ENCODE measurements at places on chromosomes 13 and 19. TPM values are rescaled to one million over a fixed set of nuclear protein-coding genes. Genes with fewer than 3 reads are reported as not detected.

- no peak for DNase-seq
Observed at GRCh38 chr19:5673752-5674151, 6.6 kb downstream of the MICOS13 start.

DNA sequence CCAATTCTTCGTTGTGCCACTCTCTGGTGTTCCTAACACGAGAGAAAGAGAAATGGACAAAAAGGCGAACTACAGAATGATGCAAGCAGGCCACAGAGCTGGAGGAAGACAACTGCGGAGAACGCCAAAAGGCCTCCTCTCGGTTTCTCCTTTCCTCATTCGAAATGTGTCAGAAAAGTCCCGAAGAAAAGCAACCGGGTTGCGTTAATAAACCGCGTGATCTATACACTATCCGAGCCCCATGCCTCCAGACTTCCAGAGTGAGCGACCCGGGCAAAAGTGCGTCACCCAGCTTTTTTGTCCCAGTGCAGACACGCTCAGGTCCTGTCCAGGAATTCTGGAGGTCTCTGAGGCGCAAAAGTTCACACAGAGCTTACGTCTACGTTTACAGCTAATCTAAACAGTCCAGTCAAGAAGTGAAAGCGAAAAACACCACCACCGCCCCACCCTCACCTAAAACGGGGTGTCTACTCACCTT, 413 bp downstream of the N4BP2L2 start:
- DNase-seq = peak; percentile 44

DNA sequence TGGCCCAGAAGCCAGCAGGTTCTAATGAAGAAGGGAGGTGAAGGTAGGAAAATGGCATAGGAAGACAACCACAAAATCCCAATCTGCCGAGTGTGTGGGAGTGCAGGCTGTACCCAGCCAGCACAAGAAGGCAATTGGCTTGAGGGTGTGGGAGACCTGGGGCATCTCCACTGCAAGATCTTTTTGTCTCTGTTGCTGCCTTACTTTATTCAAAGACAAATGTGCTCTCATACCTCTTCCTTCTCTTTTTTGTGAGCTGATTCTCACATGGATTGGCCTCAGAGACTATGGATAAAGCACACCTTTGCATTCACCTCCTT, 183.6 kb downstream of the ZNF536 start:
- DNase-seq = no peak

DNA sequence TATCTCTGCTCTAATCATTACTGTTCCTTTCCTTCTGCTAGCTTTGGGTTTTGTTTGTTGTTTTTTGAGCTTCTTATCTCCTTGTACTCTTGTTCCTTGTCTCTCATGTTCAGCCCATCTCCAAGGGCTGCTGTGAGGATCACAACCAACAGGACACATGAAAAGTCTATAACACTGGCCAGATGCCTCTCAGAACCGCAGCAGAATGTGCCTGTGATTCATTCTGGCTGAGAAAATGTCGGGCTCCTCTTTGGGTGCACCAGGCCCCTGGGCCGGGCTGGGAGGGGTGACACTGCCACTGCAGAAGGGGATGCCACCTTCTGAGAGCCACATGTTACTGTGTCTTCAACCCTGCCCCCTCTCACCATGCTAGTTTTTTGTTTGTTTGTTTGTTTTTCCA, 48.0 kb downstream of the GGACT start:
- DNase-seq = no peak

GRCh38 chr13:94053986-94054593, 425.4 kb downstream of the DCT start:
- no peak for DNase-seq

GRCh38 chr13:81207636-81208035, 866.7 kb upstream of the SPRY2 start:
- DNase-seq = no peak

- DNase-seq = no peak
Observed at GRCh38 chr13:46297361-46297811, 85.7 kb downstream of the LRRC63 start.

- no peak for DNase-seq
Observed at GRCh38 chr13:100394005-100394695, 194.4 kb downstream of the GGACT start.

DNA sequence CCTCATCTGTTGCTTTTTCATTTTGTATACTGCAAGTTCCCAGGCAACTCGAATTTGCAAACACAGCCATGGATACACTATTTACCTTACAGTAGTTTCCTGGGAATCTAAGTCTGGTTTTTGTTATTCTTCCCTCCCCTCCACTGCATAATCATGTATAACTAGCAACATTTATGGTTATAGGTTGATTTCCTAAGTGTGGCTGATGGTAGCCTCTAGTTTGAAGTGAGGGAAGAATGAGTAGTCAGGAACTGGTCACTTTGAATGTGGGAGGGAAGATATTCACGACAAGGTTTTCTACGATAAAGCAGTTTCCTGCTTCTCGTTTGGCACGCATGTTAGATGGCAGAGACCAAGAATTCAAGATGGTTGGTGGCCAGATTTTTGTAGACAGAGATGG, at the start of gene KCNRG:
Gene KCNRG (plus strand): TSS at position 187 of the 400 bp plus-strand sequence. CDS start 50 bp downstream, at position 237.
- DNase-seq = no peak

DNA sequence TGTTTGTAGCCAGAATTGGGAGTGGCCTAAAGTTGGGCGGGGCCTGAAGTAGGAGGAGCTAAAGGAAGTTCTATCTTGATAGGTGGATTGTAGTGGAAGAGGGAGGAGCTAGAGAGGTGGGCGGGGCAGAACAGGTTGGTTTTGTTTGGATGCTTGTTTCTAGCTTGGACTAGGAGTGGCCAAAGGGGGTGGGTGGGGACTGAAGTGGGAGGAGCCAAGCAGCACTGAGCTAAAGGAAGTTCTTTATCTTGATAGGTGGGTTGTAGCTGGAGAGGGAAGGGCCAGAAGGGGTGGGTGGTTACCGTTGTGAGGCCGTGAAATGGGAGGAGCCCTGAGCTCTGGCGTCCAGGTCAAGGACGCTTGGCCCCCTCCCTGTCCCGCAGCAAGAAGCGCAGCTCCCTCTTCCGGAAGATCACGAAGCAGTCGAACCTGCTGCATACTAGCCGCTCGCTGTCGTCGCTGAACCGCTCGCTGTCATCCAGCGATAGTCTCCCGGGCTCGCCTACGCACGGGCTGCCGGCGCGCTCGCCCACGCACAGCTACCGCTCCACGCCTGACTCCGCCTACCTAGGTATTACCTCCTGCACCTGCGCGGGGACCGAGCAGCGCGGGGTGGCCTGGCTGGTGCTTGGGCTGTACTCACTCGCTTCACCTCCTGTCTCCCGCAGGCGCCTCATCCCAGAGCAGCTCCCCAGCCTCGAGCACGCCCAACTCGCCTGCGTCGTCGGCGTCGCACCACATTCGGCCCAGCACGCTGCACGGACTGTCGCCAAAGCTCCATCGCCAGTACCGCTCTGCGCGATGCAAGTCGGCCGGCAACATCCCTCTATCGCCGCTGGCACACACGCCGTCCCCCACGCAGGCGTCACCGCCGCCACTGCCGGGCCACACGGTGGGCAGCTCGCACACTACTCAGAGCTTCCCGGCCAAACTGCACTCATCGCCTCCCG, 8.0 kb downstream of the DNASE2 start:
- peak; percentile 24 for DNase-seq

EPSTI1 gene
- 5.7 TPM for total RNA-seq
